Muscle of back (tissue), 13 donors: ENCODE measurements at places on chromosomes 3 and 15. TPM values are rescaled to one million over a fixed set of nuclear protein-coding genes. Genes with fewer than 3 reads are reported as not detected.

DNA sequence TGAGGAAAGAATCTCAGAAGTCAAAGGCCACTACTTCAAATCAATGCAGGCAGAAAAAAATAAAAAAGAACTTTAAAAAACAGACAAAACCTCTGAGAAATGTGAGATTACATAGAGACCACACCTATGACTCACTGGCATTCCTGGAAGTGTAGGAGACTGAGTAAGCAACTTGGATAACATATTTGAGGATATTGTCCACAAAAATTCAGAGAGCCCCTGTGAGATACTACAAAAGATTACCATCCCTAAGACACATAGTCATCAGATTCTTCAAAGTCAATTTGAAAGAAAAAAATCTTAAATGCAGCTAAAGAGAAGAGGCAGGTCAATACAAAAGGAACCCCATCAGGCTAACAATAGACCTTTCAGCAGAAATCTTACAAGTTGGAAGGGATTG is 887.3 kb downstream of the NTRK3 start:
- DNase-seq, result no peak

DNA sequence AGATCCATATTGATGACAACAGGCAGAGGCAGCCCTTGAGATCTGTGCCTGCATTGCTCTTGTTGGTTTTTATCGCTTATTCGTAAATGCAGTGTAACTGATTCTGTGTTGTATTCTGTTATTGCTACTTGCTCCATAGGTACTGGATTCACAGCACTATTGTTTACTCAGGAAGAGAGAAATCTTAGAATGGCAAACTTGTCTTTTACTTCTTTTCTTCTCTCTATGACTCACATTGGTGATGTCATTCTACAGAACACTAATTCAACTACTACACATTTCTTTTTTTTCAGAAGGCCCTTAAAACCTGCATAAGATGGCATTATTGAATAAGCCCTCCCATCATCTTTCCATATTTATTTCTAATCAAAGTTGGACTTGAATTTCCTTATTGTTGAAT is 201.0 kb upstream of the GBE1 start:
- DNase-seq, result no peak

DNA sequence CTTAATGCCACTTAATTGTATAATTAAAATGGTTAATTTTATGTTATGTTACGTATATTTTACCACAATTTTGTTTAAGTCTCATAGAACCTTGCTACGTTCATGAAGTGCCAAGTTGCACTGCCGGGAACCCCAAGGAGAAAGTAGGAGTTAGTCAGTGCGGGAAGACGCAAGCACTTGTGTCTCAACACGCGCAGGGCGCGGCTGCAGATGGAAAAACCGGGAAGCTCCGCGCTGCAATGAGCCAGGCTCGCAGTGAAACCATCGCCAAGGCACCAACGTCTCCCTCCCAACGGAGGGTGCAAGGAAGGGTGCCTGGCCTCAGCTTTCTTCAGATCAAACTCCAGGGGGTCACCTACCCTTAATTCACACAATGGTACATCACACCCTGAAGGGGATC is 21.6 kb downstream of the MAGI1 start:
- DNase-seq, result no peak

GRCh38 chr3:59731943-59732342 is 682.1 kb upstream of the CFAP20DC start:
- DNase-seq, result no peak

DNA sequence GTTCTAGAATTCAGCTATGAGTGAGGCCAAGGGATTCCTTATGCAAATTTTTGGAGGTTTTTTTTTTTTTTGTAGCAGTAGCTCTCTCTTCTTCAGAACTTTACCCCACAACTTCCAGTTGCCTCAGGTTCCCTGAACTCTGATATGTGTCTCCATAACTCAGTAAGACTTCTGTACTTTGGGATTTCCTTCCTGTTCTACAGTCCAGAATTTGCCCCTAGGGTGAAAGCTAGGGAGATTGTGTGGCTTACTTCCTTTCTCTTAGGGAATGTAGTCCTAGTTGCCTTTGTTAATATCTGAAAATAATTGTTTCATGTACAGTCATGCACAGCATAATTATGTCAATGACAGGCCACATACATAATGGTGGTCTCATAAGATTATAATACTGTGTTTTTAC is 30.8 kb downstream of the LRRC28 start:
- DNase-seq, result no peak

DNA sequence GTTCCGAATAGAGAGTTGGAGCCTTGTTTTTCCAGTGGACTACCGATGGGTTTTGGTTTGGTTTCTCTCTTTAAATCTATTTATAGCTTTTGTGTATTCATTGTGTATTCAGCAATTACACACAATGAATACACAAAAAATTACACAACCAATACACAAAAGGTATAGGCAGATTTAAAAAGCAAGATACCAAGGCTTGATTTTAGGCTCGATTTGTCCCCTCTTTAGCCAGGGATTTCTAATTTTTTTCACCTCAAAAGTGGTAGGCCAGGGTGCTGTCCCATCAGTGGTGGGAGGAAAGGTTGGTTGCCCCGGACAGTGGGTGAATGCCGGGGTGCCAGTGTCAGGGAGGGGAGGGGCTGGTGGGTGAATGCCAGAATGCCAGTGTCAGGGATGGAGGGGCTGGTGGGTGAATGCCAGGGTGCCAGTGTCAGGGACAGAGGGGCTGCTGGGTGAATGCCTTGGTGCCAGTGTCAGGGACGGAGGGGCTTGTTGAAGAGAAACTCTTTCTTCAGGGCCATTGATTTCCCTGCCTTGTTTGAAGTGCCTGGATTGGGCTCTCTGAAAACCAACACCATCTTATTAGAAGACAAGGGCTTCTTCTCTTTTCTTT is 186.2 kb downstream of the GOLGA6L6 start:
- no peak for DNase-seq

- peak; percentile 57 for DNase-seq
Observed at GRCh38 chr15:40290918-40291574, 8.2 kb upstream of the ANKRD63 start.

- DNase-seq, result no peak
Observed at GRCh38 chr3:161336661-161337060, 34.7 kb downstream of the SPTSSB start.

DNA sequence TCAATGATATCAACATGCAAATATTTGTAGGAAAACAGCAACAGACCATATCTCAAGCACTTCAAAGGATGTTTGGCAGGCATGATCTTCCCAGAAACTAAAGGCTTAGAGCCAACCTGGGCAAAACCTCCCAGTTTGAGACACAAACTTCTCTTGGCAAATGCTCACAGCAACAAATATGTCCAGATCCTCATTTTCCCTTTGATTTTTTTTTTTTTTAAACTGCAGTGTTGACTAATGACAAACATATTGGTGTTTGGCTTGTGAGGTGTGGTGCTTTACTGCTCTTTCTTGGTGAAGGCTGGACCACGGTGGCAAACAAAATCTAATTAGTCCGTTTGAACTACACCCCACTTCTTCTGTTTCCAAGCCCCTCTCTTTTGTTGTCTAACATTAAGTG is 87.2 kb downstream of the EBLN2 start:
- DNase-seq, result peak; percentile 36

GRCh38 chr3:4011166-4011565 is 211.9 kb downstream of the LRRN1 start:
- DNase-seq, result no peak

DNA sequence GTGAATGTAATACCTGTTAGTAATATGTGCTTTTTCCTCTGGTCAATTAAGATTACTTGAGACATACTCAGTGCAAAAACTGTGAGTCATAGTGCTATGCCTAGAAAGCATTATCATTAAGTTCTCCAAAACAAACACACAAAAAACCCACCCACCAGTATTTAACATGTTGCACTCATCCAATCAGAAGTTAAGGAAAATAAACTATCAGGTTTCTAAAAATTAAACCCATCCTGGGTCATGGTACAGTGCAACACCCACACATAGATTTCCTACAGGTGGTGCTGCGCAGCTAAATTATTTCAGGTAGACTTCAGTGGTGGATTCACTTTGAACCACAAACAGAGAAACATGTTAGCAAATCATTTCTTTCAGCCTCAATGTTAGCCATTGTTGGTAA is 264.4 kb upstream of the VEPH1 start:
- DNase-seq, result no peak

GRCh38 chr3:57091521-57092273 is 31.2 kb downstream of the SPATA12 start:
- no peak for DNase-seq

- DNase-seq, result no peak
Observed at GRCh38 chr3:52848617-52849016, 13.8 kb upstream of the MUSTN1 start.

DNA sequence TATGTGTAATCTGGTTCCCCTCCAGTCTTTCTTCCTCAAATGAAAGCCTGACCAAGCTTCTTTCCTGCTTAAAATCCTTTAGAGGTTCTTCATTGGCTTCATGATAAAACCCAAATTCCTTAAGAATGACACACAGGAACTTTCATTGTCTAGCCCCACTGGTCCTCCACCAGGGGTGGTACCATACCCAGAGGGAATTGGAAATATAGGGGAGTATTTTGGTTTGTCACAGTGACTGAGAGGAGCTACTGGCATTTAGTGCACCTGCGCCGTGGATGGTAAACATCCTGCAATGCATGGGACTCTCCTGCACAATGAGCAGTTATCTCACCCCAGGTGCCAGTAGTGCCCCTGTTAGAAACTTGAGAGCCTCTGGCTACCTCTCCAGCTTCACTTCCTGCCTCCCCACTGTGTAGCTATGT is 10.8 kb downstream of the ZWILCH start:
- DNase-seq, result no peak

DNA sequence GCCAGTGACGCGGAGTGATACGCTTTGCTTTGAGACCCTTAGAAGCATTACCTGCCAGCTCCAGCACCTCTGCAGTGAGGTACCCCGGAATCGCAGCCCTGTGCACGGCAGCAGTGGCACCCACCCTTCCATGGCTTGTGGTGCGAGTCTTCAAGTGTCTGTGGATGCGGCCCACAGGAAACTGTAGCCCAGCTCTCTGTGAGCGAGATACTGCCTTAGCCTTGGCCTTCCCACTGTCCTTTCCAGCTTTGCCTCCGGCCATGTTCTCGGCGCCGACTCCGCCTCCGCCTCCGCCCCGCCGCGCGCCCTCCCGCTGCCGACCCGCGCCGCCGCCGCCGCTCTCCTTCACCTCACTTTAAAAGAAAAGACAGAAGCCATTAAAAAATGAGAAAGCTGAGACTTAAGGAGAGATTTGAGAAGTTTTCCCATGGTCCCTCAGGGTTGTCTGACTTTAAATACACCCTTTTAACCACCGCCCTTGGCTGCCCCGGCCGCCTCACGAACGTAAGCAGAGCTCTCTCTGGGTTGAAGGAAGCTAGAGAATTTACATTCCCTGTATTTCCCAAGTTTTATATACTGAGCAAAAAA is 78.5 kb upstream of the FAM174B start:
- DNase-seq, result peak; percentile 46

- DNase-seq, result no peak
Observed at GRCh38 chr15:44536302-44536961, 515 bp upstream of the EIF3J start.

DNA sequence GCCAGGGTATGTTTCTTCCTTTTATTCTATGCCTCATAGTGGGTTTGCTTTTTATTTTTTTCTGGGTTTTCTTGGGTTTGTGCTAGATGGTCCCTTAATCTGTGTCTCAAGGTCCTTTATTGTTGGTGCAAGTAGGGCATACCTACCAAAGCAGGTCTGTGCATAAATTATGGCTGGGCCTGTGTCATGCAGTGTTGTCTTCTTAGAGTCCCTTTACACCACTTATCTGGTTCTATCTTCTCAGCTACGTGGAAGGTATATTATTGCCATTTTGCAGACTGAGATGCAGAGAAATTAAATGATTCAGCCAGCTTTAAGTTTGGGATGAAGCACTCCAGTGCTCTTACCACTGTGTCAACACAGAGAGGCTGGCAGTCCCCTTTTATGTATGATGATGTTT is 293.5 kb upstream of the SOX2 start:
- no peak for DNase-seq

GRCh38 chr3:14177580-14178246 is 688 bp downstream of the XPC start:
- DNase-seq, result no peak

DNA sequence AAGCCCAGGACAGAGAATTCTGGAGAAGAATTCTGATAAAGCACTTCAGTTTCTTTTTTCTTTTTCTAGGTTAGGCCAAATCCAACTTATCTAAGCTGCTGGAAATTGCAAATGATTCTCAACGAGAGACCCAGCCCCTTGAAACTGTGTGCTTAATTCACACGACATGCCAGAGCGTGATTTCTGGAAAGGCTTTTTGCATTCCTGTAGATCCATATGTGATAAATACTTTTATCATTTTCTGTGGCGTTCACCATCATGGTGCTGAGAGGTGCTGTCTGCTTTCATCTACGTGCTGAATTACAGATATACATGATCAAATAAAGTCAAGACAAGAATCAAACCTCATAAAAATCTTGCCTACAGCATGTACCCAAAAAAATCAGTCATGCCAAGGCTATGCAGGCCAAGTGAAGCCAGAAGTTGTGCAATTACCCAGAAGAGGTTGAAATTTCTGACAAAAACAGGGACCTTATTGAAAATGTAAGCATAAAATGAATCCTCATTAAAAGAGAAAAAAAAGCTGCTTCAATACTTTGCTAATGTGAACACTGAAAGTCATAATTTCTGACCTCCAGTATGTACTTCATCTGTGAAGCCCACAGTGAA is 10.8 kb upstream of the MEF2A start:
- no peak for DNase-seq

DNA sequence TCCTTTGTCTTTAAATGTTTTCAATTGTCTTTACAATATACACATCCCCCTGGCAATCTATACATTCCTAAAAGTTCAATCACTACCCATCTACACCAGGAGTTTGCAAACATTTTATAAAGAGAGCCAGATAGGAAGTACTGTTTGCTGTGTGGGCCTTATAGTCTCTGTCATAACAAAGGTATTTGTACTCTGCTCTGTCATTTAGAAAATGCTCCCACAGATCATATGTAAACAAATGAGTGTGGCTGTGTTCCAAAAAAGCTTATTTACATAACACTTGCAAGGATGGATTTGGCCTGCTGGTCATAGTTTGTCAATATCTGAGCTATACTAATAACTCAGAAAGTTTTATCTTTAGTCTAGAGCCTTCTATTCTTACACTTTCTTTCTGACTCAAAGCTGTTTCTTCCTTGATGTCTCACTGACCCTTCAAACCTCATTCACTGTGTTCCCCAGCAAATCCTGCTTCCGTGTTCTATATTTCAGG is 511.9 kb downstream of the GBE1 start:
- no peak for DNase-seq

- DNase-seq, result no peak
Observed at GRCh38 chr15:60740231-60740630, 261.3 kb upstream of the ICE2 start.

- peak; percentile 59 for DNase-seq
Observed at GRCh38 chr3:123246866-123247265, 45.1 kb downstream of the SEC22A start.

IL17RC gene
- polyA plus RNA-seq, result 17.3 TPM

P3H2 gene
- polyA plus RNA-seq, result 71.9 TPM

WNT7A gene
- 0.05 TPM for polyA plus RNA-seq

SAXO2 gene
- 1.5 TPM for polyA plus RNA-seq

SLC51A gene
- 7.5 TPM for polyA plus RNA-seq

GPR62 gene
- 0.21 TPM for polyA plus RNA-seq

TM2D3 gene
- polyA plus RNA-seq, result 48.0 TPM

GOLGA8J gene
- 0.93 TPM for polyA plus RNA-seq

CHRNA7 gene
- 2.8 TPM for polyA plus RNA-seq

ATXN7 gene
- 16.0 TPM for polyA plus RNA-seq

NOX5 gene
- polyA plus RNA-seq, result 0.17 TPM

UACA gene
- 98.7 TPM for polyA plus RNA-seq

SPTBN5 gene
- 5.9 TPM for polyA plus RNA-seq

ZBTB47 gene
- 28.5 TPM for polyA plus RNA-seq

DZIP1L gene
- polyA plus RNA-seq, result 12.4 TPM
